Lower leg skin (tissue), 4 donors: ENCODE measurements at places on chromosomes 1 and 21. TPM values are rescaled to one million over a fixed set of nuclear protein-coding genes. Genes with fewer than 3 reads are reported as not detected.

Gene SHISA4
- total RNA-seq: 5.4 TPM

DNA sequence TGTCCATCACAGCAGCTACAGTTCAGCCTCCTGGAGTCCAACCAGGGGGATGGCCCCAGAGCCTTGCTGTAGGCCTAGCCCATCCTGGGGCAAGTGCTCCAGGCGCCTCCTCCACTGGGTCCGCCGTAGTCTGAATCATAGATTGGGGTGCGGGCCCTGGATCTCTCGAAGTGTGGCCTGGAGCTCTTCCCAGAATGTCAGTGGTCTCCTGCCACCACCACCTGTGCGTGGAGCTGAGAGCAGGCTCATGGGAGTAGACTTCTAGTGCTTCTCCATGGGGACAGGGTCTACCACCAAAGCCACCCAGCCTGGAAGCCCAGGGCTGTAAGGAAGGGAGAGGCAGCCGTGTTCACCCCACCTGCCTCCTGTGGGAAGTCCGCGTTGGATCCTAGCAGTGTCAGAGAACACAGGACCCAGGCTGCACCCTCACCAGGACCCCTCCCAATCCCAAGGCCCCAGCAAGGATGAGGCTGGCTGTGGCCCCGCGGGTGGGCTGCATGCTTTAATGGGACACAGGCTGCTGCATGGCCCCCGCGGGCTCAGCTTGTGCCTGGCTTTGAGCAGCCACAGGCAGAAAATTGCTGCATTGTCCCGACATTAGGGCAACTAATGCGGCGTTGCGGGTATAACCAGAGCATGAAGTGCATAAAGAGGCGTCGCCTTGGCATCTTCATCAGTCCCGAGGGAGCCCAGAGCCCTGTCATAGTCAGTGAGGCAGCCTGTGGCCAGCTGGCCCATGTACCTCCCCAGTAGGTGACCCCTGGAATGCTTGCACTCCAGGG, 735 bp upstream of the HES3 start:
- no peak for DNase-seq

DNA sequence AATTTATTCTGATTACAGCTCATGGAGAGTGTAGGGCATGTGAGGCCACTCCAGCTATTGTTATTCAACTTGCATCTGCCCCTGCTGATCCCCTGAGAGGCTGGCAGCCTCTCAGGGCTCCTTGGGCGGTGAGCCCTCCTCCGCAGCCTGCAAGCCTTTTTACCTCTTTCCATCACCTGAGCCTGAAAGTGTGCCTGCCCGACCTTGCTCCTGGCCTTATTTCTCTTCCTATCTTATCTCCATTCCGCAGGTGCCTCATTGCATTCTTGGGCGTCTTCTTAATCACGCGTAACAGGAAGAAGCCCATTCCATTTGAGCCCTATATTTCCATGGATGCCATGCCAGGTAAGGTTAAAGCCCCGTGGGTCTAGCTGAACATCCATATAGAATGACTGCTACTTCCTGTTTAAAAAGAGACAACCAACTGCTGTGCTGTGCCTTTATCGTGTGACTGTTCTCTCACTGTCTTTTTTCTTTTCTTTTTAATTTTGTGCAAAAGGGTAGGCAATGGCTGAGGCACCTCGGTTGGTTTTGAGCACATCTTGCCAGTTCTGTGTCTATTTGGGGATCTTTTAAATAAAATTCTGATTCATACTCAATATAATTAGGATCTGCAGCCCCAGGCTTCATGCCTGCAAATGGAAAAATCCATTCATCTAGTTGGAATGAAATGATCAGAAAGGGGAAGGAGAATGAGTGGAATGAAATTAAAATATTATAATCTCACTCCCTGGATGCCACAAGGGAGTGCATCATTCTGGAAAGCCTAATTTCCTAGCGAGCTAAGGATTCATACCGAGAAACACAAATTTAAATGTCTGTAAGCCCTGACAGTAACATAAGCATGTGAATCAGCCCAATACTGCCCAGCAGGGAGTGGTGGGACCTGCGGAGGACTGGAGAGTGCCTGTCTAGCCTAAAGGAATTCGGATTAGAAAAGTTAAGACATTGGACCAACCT, 38.6 kb upstream of the RCAN3 start:
- DNase-seq: no peak

DNA sequence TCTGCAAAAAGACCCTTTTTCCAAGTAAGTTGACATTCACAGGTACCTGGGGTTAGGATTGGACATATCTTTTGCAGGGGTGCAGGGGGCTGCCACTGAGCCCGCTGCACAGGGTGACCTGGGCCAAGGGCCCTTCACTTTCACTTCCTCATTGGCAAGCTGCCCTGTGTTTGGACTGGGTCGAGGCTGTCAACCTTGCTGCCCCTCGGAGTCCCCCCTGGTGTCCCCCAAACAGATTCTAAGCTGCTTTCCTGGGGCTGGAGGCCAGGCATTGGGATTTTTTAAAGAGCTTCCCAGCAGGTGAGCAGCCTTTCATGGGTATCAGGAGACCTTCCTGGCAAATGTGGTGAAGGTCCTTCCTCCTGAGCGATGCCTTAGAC, 7.9 kb upstream of the UMODL1 start:
- DNase-seq: no peak

DNA sequence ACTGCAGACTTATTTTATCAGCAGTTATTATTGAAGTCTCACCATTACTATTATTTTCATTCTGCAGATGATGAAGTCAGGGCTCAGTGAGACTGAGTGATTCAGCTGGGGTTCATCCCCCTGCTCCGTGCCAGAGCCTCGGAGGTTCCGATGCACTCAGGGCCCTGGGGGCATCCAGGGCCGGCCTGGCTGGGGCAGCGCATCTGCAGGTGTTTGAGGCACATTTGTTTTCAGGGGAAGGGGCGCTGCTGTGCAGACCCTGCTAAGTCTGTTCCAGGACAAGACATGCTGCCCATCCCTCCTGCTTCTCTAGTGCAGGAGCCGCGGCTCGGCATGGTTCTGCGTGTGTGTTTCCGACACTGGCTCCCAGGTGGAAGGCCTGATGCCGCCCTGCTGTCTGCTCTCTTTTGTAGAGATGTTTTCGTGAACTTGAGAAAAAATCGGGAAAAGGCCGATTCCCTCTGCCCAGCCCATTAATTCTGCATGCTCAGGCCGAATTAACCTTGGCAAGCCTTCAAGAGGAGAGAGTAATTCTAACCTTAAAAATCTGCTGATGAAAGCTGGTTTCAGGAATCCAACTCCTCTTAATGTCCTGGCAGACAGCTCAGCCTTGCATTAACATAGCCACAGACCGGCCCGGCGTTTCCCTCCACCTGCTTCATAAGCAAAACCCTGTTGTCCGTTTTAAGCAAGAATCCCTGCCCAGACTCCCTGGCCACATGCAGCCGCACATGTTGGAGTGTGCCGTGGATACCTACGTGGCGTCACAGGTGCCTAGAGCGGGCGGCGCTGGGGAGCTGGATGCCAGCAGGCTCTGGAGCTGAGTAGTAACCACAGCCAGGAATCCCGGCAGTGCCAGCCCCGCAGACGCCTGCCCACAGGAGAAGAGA, 316.0 kb upstream of the VAMP3 start:
- no peak for DNase-seq

GRCh38 chr1:87712261-87713010, 383.8 kb downstream of the LMO4 start:
- no peak for DNase-seq
